ENCODE measurements at places on chromosomes 5 and 9.

- H3K4me1 ChIP-seq = no peaks in the 10 kb centered on the region
- H3K36me3 ChIP-seq = no peaks in the 10 kb centered on the region
Measured at GRCh38 chr9:125659201-125659840, 47.7 kb downstream of the MAPKAP1 start.

- no peak overlapping the region for H3K27ac ChIP-seq
- DNase-seq = no peak
- H3K4me3 ChIP-seq = no peak overlapping the region
- H3K36me3 ChIP-seq = no peaks in the 10 kb centered on the region
Measured at GRCh38 chr5:126846744-126847455, 70.0 kb downstream of the LMNB1 start.

- DNase-seq = no peak
- H3K36me3 ChIP-seq = no peaks in the 10 kb centered on the region
- no peaks in the 10 kb centered on the region for H3K4me1 ChIP-seq
- no peak overlapping the region for H3K4me3 ChIP-seq
- no peak overlapping the region for H3K27ac ChIP-seq
Measured at GRCh38 chr9:93976973-93977372, 21.8 kb upstream of the BARX1 start.

DNA sequence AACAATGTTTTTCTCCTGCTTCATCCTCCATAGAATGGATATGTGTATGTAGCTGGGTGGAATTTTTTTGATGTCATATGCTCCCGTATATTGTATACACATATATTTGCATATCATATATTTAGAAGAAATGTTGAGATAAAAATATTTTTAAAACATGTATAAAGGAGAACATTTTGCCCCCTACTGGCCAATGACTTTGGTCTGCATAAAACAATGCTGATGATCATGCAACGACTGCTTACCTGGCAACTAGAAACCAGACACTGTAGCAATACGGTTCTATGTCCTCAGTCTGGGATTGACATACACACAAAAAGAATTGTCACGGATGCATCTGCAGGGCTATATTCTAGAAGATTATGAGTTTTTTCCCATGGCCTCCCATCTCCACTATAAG, 503.6 kb downstream of the ELAVL2 start:
- H3K36me3 ChIP-seq = no peaks in the 10 kb centered on the region
- no peaks in the 10 kb centered on the region for H3K4me1 ChIP-seq
- no peaks in the 10 kb centered on the region for H3K27me3 ChIP-seq
- no peak for DNase-seq
- H3K4me3 ChIP-seq = no peak overlapping the region

DNA sequence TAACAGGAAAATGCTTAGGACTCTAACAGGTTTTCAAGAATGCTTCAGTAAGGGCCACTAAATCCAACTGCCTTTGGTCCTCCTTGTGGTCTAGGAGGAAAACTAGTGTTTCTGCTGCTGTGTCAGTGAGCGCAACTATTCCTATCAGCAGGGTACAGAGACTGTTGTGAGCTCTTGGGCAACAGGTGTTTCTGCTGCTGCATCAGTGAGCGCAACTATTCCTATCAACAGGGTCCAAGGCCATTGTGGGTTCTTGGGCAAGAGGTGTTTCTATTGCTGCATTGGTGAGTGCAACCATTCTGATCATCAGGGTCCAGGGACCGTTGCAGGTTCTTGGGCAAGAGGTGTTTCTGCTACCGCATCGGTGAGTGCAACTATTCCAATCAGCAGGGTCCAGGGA, 256.3 kb downstream of the CDH10 start:
- no peak overlapping the region for H3K27ac ChIP-seq
- H3K4me1 ChIP-seq = no peaks in the 10 kb centered on the region
- H3K27me3 ChIP-seq = no peaks in the 10 kb centered on the region

- no peaks in the 10 kb centered on the region for H3K36me3 ChIP-seq
- H3K4me3 ChIP-seq = no peak overlapping the region
- no peaks in the 10 kb centered on the region for H3K27me3 ChIP-seq
- H3K27ac ChIP-seq = no peak overlapping the region
- no peak for DNase-seq
- H3K4me1 ChIP-seq = no peaks in the 10 kb centered on the region
Measured at GRCh38 chr5:87686975-87687374, 274.2 kb upstream of the CCNH start.

DNA sequence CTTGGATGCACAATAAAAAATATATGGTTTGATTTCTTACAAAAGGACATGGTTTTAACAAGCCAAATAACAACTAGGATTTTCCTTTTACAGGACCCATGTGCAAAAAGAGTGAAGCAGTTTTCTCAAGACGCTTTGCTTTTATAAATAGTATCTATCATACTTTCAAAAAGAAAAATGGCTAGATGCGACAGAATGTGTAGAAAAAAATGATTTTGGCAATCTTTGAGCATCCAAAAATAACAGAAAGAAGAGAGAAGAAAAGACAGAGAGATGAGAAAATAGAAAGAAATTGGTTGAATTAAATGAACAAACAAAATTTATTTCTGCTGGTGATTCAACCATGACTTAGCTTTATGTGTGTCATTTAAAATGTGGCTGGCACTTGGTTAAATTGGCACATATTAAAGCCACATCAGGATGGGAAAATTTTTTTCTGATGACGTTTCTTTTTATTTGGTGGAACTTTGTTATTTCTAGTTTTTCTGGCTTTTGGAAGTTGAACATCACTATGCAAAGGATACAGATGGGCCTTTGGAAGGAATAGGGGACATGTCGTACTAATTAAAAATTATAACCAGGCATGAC, 35.6 kb upstream of the NREP start:
- no peak for DNase-seq
- no peak overlapping the region for H3K27ac ChIP-seq
- H3K4me3 ChIP-seq = no peak overlapping the region
- H3K36me3 ChIP-seq = no peaks in the 10 kb centered on the region
- no peaks in the 10 kb centered on the region for H3K27me3 ChIP-seq

GRCh38 chr5:172168311-172168710, 19.7 kb downstream of the STK10 start:
- DNase-seq = no peak
- no peaks in the 10 kb centered on the region for H3K27me3 ChIP-seq
- H3K4me1 ChIP-seq = no peaks in the 10 kb centered on the region
- H3K27ac ChIP-seq = no peak overlapping the region

DNA sequence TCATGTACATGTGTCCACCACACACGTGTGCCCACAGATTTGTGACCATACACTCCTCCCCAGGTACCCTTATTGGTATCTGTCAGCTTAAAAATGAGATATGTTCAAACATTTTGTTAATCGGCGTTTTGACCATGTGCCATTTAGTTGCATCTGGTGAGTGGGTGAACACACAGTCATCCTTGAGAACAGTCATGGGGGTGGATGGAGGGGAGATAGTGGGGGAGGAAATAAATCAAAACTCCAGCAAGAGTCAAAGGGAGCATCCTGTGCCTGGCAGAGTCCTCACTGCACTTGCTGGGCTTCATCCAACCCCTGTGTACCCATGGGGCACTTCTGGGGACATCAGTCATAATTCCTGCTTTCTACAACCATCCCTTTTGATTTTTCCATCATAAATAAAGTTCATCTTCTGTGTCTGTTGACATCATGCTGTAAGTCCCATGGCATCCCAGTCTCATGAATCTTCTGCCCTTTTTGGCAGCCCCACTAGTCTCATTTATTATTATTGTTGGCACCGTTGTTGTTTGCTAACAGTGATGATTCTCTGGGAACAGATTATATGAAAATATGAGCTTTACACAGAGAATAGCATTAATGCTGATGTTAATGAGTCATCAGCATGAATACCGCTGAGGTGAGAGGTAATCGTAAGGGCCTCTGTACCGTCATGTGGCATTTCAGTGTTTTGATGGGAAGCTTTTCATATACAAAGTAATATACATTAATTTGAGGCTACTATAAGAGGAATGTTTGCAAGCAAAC, 24.4 kb upstream of the CLK4 start:
- no peak for DNase-seq
- no peaks in the 10 kb centered on the region for H3K36me3 ChIP-seq
- H3K4me1 ChIP-seq = no peaks in the 10 kb centered on the region

- no peaks in the 10 kb centered on the region for H3K4me1 ChIP-seq
- H3K27me3 ChIP-seq = no peaks in the 10 kb centered on the region
- no peak for DNase-seq
- H3K4me3 ChIP-seq = no peak overlapping the region
- no peak overlapping the region for H3K27ac ChIP-seq
- H3K36me3 ChIP-seq = no peaks in the 10 kb centered on the region
Measured at GRCh38 chr5:76419597-76420298, 16.7 kb downstream of the IQGAP2 start.

GRCh38 chr5:56152437-56152836, 80.7 kb downstream of the ANKRD55 start:
- H3K4me1 ChIP-seq = peaks cover 7% of the 10 kb centered on the region
- no peak for DNase-seq
- no peaks in the 10 kb centered on the region for H3K27me3 ChIP-seq
- no peaks in the 10 kb centered on the region for H3K36me3 ChIP-seq

DNA sequence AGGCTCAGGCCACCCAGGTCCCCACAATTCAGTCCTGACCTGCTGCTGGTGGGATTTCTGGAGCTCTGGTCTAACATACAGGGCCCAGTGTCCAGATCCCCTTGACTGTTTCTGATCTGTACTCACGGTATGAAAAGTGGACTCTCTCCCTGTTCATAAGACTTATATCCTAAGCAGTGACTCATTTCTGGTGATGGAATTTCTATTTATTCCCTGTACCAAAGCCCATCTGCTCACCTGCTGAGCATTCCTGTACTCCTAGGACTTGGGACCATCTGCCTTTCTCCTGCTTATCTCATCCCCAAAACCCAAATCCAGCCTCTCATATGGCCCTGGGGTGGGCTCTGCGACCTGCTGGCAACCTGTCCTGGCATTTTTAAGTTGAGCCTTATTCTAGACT, 86.6 kb downstream of the APBA1 start:
- H3K4me1 ChIP-seq = no peaks in the 10 kb centered on the region
- H3K36me3 ChIP-seq = no peaks in the 10 kb centered on the region
- no peak for DNase-seq
- H3K27ac ChIP-seq = no peak overlapping the region
- no peak overlapping the region for H3K4me3 ChIP-seq
- H3K27me3 ChIP-seq = no peaks in the 10 kb centered on the region

GRCh38 chr9:90801241-90801972, at the start of gene SYK:
Gene SYK (plus strand): TSS chr9:90801819. CDS start chr9:90843899, 42,080 bp downstream.
- H3K4me3 ChIP-seq = peak within 1 kb of the TSS; percentile 27
- DNase-seq = no peak
- no peak within 1 kb of the TSS for H3K27ac ChIP-seq
- H3K36me3 ChIP-seq = no peaks in the 10 kb centered on the region
- H3K27me3 ChIP-seq = no peaks in the 10 kb centered on the region
- no peaks in the 10 kb centered on the region for H3K4me1 ChIP-seq

All from ovary (tissue), 10 donors.